Adrenal gland (tissue), 19 donors: ENCODE measurements at places on chromosomes 13 and 19. TPM values are rescaled to one million over a fixed set of nuclear protein-coding genes. Genes with fewer than 3 reads are reported as not detected.

- H3K27ac ChIP-seq: no peak overlapping the region
- no peaks in the 10 kb centered on the region for H3K36me3 ChIP-seq
- no peaks in the 10 kb centered on the region for H3K4me1 ChIP-seq
- H3K27me3 ChIP-seq: no peaks in the 10 kb centered on the region
Observed at GRCh38 chr19:7010722-7011593, 10.3 kb downstream of the MBD3L2B start.

Gene ZNF772
- 27.1 TPM for total RNA-seq

Gene BRSK1
- total RNA-seq: 14.0 TPM

Gene ZNF534
- 0.11 TPM for total RNA-seq

Gene TUBB4A
- 247 TPM for total RNA-seq

Gene THSD1
- 2.6 TPM for total RNA-seq

DNA sequence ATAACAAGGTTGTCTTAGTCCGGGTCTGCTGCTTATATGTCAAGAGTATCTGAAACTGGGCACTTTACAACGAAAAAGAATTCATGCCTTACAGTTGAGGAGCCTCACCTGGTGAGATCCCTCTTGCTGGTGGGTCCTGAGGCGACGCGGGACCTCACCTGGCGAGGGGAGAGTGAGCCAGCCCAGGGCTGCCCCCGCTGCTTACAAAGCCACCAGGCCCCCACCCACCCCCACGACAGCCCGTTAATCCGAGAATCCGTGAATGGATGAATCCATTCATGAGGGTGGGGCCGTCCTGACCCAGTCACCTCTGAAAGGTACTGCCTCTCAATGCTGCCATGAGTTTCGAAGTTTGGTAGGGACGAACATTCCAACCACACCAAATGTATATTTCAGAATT is 54.0 kb upstream of the F7 start:
- no peaks in the 10 kb centered on the region for H3K36me3 ChIP-seq
- H3K4me3 ChIP-seq: no peak overlapping the region
- no peaks in the 10 kb centered on the region for H3K4me1 ChIP-seq
- no peak for DNase-seq
- no peak overlapping the region for H3K27ac ChIP-seq

Gene ZNF699
- total RNA-seq: 6.6 TPM

GRCh38 chr19:12000152-12000981 is 35.1 kb downstream of the ZNF433 start:
- no peak for DNase-seq
- no peak overlapping the region for H3K4me3 ChIP-seq
- H3K4me1 ChIP-seq: no peaks in the 10 kb centered on the region
